Pancreas (tissue), 10 donors: ENCODE measurements at places on chromosomes 3 and 15. TPM values are rescaled to one million over a fixed set of nuclear protein-coding genes. Genes with fewer than 3 reads are reported as not detected.
A peak's percentile ranks its signal among the peaks of the same experiment; 100 is the strongest.

GRCh38 chr3:183375337-183375736, 53.1 kb downstream of the MCF2L2 start:
- no peak overlapping the region for H3K27ac ChIP-seq
- no peaks in the 10 kb centered on the region for H3K27me3 ChIP-seq
- no peaks in the 10 kb centered on the region for H3K36me3 ChIP-seq
- DNase-seq, result no peak
- no peaks in the 10 kb centered on the region for H3K4me1 ChIP-seq

- no peaks in the 10 kb centered on the region for H3K27me3 ChIP-seq
- H3K36me3 ChIP-seq, result no peaks in the 10 kb centered on the region
- no peak for DNase-seq
- no peak overlapping the region for H3K4me3 ChIP-seq
- peaks cover 23% of the 10 kb centered on the region for H3K4me1 ChIP-seq
- peak overlapping the region; percentile 52 for H3K27ac ChIP-seq
Measured at GRCh38 chr3:100033903-100034471, 80.3 kb downstream of the FILIP1L start.

- no peak for DNase-seq
- no peak overlapping the region for H3K4me3 ChIP-seq
- no peaks in the 10 kb centered on the region for H3K27me3 ChIP-seq
- H3K27ac ChIP-seq, result no peak overlapping the region
Measured at GRCh38 chr3:105842449-105842848, 26.4 kb downstream of the CBLB start.

DNA sequence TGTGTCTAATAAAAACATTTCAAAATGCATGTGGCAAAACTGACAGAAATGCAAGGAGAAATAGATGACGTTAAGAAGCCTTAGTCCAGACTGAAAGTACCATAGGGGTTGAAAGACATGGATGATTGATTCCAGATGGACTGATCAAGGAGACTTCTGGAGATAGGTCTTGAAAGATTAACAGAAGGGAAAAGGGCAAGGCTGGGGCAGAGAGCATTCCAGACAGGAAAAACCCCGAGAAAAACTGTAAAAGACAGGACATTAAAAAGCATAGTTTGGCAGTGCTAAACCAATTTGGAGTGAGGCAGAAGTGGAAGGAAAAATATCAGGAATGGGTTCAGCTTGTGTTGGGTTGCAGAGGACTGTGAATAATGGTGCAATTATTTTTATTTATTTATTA, 375.2 kb upstream of the SGO1 start:
- H3K4me3 ChIP-seq, result no peak overlapping the region
- no peaks in the 10 kb centered on the region for H3K27me3 ChIP-seq

GRCh38 chr3:31743331-31744089, 210.8 kb downstream of the STT3B start:
- no peaks in the 10 kb centered on the region for H3K36me3 ChIP-seq
- no peak for DNase-seq
- no peak overlapping the region for H3K4me3 ChIP-seq
- no peaks in the 10 kb centered on the region for H3K27me3 ChIP-seq

DNA sequence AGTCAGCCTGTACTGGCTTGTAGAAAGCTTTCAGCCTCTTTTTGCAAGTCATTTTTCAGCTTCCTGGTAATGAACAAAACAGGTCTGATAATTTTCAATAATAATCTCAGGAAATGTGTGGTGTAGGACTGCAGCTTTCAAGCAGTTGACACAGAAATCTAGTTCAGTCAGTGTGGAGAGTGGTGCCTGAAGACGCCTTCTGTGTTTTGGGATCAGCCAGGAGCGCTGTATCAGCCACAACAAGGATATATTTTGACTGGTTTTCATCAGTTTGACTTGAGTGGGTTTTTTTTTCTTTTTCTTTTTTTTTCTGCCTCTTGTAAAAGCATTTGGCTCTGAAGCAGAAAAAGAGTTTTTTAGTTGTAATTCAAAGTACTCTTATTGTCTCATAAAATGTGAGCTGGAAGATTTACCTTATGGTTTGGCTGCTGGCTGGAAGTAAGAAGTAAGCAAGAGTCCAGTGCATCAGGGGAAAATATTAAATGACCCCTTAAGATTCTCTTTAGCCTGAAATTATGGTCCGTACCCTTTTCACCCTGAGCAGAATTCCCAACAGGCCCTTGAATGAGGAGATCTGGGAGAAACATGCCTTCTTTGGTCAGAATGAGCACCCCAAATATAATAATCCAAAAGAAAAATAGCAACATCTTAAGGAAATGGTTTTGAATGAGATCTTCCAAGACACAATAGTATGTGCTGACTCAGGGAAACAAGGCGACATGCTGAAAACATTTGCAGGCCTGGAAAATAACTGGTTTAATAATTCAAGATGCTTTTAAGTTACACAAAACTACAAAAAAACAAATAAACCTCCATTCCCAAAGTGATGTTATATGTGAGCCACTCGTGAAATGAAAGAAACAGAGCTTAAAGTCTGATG, 332.7 kb upstream of the ADAMTS9 start:
- H3K27me3 ChIP-seq, result no peaks in the 10 kb centered on the region
- H3K4me3 ChIP-seq, result no peak overlapping the region
- peaks cover 17% of the 10 kb centered on the region for H3K4me1 ChIP-seq
- H3K27ac ChIP-seq, result no peak overlapping the region

DNA sequence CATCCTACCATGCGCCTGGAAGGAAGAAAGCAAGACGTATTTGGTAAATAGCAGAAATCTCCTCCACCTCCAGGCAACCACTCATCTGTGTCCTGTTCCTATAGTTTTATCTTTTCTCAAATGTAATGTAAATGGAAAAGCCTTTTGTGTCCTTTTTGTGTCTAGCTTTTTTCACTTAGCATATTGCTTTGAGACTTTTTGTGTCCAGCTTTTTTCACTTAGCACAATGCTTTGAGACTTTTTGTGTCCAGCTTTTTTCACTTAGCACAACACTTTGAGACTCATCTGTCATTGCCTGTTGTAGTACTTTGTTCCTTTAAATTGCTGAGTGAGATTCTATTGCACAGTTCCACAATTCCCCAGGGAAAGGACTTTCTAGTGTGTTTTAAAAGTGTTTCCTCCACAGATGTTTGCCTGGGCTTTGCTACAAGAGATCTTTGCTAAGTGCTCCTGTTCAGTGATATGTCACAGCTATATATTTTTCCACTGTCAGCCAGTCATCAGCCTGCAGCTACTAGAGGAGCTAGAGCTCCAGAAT, 27.9 kb upstream of the MUC13 start:
- H3K27ac ChIP-seq, result no peak overlapping the region
- no peak for DNase-seq
- no peaks in the 10 kb centered on the region for H3K36me3 ChIP-seq
- no peaks in the 10 kb centered on the region for H3K27me3 ChIP-seq
- H3K4me3 ChIP-seq, result no peak overlapping the region
- peaks cover 2% of the 10 kb centered on the region for H3K4me1 ChIP-seq

DNA sequence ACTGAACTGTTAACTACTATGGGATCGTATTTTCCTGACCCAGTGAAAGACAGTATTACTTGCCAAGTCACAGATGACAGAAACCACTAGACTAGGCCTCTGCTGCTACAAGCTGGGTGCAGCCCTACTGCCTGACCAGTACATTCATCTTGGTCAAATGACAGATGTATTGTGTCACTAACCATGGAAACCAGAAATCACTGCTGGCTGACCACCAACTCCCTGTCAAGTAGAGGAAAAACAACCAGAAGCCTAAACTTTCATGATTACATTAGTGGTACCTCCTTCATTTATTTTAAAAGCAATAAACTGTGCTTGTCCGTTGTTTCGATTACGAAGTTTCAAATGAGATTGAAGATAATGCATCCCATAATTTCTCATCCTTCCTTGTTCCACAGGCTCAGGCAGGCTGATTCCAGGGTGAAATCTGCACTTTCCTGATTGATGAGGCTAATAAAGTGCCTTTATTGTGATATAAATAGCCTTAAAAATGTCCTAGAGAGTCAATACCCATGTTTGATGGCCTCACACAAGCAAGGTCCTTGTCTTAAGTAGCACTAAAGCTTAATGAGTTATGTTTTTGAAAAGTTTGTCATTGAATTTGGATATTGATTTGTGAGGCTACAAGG, 309.7 kb downstream of the LSAMP start:
- no peaks in the 10 kb centered on the region for H3K4me1 ChIP-seq
- no peaks in the 10 kb centered on the region for H3K27me3 ChIP-seq
- H3K36me3 ChIP-seq, result no peaks in the 10 kb centered on the region
- H3K27ac ChIP-seq, result no peak overlapping the region
- no peak overlapping the region for H3K4me3 ChIP-seq

DNA sequence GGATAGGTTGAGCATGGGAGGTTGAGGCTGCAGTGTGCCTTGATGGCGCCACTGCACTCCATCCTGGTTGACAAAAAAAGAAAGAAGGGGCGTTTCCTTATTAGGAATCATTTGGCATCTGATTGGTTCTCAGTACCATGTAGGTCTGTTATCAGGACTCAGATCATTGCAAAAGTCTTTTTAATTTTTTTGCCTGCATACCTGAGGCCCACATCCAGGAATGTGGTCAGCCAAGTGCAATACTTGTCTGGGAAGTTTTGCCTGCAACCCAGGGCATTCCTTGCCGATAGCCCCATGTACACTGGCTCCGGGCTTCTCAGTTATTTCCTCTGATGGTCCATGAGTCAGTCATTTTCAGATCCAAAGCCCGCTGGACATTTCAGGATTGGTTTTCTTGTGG, 50.1 kb upstream of the CRTC3 start:
- H3K4me1 ChIP-seq, result peaks cover 13% of the 10 kb centered on the region
- H3K4me3 ChIP-seq, result no peak overlapping the region
- peak overlapping the region; percentile 36 for H3K27ac ChIP-seq
- no peak for DNase-seq

DNA sequence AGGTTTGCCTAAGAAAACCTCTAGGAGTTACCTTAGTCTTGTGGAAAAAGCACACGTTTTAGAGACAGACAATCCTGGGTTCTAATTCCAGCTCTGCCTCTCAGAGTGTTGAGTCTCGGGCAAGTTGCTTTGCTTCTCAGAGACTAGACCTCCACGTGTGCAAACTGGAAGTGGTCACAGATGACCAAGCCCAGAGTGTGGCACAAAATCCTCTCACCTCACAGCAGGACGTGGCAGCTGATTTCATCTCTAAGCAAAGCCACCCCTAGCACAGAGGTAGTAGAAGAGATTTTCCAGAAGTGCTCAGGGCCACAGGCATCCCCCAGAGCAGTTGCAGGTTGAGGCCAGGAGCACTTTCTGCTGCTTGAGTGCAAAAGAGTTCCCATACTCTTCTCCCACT, 79.2 kb downstream of the CD47 start:
- H3K36me3 ChIP-seq, result no peaks in the 10 kb centered on the region
- peaks cover under 1% of the 10 kb centered on the region for H3K4me1 ChIP-seq
- H3K27ac ChIP-seq, result no peak overlapping the region
- no peaks in the 10 kb centered on the region for H3K27me3 ChIP-seq
- no peak overlapping the region for H3K4me3 ChIP-seq
- DNase-seq, result no peak

DNA sequence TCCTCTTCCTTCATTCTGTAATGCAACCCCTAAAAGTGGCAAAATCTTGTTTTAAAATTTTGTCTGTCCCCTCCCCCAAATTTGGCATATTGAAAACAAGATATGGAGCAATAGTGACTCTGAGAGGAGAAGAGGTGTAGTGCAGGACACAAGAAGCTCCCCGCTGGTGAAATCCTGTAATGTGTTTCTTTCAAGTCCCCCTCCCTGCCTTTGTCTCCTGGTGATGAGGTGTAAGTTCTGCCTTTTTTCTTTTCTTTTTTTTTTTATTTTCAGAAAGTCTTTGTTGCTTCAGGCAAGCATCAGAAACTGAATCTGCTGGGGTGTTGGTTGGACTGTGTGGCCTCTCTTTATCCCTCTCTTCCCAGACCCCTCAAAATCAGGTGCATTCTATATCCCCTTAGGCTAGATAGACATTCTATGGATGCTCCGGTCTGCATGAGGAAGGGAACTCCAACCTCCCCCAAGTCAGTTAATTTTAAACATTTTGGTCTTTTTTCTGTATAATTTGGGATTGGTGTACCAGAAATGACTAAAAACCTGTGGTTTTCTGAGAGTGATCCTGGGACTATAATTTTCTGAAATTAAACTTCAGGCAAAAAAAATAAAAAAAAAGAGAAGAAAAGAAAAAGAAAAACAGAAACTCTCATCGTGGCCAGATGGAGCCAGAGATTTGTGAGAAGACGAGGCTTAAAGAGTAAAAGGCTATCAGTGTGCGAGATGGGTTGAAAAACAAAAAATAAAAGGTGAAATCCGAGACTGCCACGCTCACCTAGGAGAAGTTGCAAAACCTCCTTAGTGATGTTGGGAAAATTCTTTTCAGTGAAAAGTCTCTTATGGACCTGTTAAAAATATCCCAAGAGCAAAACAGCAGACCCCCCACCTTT, 21.4 kb downstream of the ACKR2 start:
- H3K27me3 ChIP-seq, result no peaks in the 10 kb centered on the region
- H3K27ac ChIP-seq, result no peak overlapping the region
- H3K36me3 ChIP-seq, result no peaks in the 10 kb centered on the region
- no peak overlapping the region for H3K4me3 ChIP-seq

GRCh38 chr3:171088496-171088895, 62.0 kb upstream of the SLC2A2 start:
- H3K4me3 ChIP-seq, result no peak overlapping the region
- no peak for DNase-seq
- no peaks in the 10 kb centered on the region for H3K27me3 ChIP-seq
- H3K36me3 ChIP-seq, result no peaks in the 10 kb centered on the region
- H3K4me1 ChIP-seq, result no peaks in the 10 kb centered on the region

- H3K36me3 ChIP-seq, result no peaks in the 10 kb centered on the region
- H3K27ac ChIP-seq, result no peak overlapping the region
- H3K4me3 ChIP-seq, result no peak overlapping the region
- no peak for DNase-seq
Measured at GRCh38 chr3:180478695-180479094, 123.3 kb upstream of the TTC14 start.

GRCh38 chr15:53586799-53587198, 172.7 kb downstream of the WDR72 start:
- no peak overlapping the region for H3K4me3 ChIP-seq
- no peaks in the 10 kb centered on the region for H3K27me3 ChIP-seq
- no peak overlapping the region for H3K27ac ChIP-seq
- no peaks in the 10 kb centered on the region for H3K36me3 ChIP-seq

The ITPKA gene
- polyA plus RNA-seq, result 0.84 TPM

The SLC2A2 gene
- polyA plus RNA-seq, result 1.8 TPM

The SEMA3B gene
- polyA plus RNA-seq, result 223 TPM

The FGD5 gene
- polyA plus RNA-seq, result 2.6 TPM
